Activated T-cell treated with anti-CD3 and anti-CD28 coated beads for 4 hours (primary cell): ENCODE measurements at places on chromosomes 7 and 10.
A peak's percentile ranks its signal among the peaks of the same experiment; 100 is the strongest.

DNA sequence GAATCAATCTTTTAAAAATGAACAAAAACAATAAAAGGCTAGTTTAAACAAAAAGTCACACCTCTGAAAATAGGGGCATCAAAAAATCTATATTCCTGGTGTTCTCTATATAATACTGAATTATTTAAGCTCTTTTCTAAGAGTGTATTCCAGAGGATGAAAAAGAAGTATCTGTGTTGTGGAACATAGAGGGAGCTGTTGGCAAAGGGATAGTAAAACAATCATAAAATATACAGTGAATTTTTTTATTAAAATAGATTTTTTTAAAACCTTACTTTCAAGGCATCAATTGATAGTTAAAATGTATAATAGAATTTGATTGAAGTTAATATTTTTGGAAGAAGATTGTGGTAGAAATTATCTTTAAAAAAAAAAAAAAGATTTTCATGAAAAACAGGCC lies 1409.1 kb upstream of the CELF2 start:
- DNase-seq, result no peak

GRCh38 chr10:128051548-128051947 lies 74.7 kb downstream of the MKI67 start:
- DNase-seq, result no peak

GRCh38 chr7:42736931-42737330 lies 174.9 kb downstream of the C7orf25 start:
- DNase-seq, result no peak

DNA sequence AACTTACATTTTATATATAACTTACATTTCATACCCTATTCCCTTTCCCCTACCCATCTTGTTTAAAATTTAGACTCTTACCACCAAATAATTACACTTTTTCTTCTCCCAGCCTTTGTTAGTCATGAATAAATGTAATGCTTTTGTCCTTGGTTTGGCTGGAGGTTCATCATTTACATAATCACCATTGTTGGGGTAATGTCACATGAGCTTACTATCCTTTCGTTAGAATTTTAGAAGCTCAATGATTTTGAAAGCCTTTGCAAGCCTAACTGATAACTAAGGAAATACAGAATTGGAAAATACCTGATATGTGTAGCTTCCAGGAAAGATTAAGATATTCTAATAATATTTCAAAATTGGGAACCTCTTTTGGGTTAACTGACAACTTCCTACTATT lies 171.7 kb downstream of the PLXDC2 start:
- DNase-seq, result no peak

GRCh38 chr7:99252166-99252895 lies 20.3 kb upstream of the MYH16 start:
- DNase-seq, result no peak

- DNase-seq, result no peak
Observed at GRCh38 chr10:68516766-68517165, 10.6 kb downstream of the SLC25A16 start.

GRCh38 chr10:123704812-123705211 lies 38.7 kb downstream of the GPR26 start:
- no peak for DNase-seq

GRCh38 chr7:78055001-78055573 lies 256.5 kb downstream of the PHTF2 start:
- DNase-seq, result no peak

- no peak for DNase-seq
Observed at GRCh38 chr10:124820121-124820520, 18.5 kb downstream of the ABRAXAS2 start.

DNA sequence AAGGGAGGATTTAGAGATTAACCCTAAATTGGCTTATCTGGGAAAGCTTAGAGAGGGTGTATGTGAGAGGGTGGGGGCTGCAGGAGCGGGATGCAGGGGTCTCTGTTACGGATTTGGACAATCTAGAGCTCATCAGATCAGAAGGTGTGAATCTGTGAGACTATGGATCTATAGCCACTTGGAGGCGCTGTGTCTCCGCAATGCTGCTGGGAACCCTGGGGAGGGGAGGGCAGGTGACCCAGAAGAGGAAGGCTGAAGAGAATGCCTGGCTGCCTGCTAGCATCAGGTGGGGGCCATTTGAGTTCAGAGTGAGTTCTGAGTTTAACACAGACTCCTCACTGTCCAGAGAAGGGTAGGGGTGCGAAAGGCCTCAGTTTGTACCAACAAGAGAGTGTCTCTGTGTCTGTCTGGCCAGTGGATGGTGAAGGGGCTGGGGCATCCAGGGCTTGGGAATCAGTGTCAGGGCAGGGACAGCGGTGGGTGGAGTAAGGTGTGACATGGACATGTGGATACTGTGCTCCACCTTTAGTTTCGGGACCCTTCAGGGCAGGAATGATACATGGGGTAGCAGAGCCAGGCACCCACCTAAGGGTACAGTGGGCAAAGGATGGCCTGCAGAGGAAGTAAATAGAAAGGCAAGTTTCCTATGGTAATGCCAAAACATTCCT lies 187.3 kb upstream of the PRSS58 start:
- peak; percentile 13 for DNase-seq

GRCh38 chr10:75286901-75287300 lies 51.1 kb upstream of the COMTD1 start:
- no peak for DNase-seq

DNA sequence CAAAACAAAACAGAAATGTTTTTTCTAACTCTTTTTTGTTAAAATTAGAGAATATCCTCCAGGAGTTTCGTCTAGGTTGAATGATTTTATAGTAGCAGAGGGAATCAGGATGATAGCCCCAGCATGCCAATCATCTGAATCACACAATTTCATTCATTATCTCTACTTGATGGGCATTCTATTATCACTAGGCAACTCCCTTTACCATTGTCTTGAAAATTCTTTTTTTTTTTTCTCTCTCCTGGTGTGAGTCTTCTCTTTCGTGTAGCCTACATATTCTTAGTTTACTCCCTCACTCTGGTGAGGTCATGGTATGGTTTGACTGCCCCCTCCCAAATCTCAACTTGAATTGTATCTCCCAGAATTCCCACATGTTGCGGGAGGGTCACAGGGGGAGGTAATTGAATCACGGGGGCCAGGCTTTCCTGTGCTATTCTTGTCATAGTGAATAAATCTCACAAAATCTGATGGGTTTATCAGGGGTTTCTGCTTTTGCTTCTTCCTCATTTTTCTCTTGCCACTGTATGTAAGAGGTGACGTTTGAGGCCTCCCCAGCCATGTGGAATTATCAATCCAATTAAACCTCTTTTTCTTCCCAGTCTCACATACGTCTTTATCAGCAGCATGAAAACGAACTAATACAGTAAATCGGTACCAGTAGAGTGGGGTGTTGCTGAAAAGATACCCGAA lies 105.0 kb downstream of the OTUD1 start:
- DNase-seq, result no peak

GRCh38 chr7:134028853-134029252 lies 98.3 kb upstream of the LRGUK start:
- DNase-seq, result no peak

DNA sequence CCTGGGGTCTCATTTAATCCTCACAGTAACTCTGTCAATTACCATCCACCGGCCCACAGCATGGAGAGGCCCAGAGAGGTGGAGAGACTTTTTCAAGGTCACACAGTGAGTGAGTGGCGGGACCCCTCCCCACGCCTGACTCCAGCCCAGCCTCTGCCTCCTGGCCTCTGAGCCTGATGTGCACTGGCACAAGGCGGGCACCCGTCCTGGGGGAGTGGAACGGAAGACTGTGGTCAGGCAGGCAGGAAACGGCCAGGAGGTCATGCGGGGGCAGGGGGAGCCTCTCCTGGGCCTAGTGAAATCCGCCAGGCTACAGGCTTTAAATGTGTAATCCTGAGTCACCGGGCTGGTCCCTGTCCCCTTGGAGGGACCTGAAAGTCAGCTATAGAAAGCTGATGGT lies 32.2 kb downstream of the ZCCHC24 start:
- no peak for DNase-seq

DNA sequence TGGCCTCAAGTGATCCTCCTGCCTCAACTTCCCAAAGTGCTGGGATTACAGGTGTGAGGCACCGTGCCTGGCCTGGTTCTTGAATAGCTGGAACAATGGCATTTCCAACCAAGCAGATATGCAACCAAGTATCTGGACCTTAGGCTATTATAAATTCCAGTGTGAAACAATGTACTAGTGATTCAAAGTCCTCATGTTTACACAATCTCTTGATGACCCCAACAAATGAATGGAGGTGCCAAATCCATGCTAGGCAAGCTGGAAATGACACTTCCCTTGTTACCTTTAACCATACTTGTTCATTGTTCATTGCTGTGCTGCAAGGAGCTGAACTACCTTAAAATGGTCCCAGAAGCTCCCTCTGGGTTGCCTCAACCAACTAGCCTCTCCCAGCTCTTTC lies 282.2 kb upstream of the KLF14 start:
- no peak for DNase-seq

DNA sequence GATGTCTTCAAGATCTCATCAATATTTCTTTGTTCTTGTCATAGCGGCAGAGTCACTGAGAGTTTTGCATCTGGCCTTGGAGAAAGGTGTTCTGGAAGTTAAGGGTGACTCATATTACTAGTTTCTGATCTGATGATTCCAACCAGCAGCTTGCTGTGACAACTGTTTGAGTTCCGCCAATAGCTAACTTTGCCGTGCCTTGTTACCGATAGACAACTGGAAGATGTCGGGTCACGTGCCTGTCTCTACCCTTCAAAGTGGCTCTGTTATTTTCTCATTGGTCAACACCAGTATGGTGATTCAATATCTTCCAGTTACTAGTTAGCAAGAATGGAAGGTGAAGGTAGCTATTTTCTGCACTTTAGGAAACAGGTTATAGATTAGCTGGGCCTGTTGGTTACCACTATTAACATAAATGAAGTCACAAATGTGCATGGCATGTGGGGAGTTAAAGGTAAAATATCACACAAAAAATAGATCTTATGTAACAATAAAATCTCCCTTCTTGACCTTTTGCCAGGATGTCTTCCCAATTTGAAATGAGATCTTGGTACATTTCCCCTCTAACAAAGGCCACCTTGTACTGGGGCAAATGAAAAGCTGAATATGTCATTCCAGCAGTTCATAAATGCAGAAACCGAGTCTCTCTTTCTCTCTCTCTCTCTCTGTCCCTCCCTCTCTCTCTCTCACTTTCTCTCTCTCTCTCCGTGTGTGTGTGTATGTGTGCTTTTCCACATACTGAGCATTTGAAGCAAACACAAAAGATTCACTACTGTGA lies 2.6 kb upstream of the MGAM2 start:
- no peak for DNase-seq

GRCh38 chr10:44258019-44258418 lies 126.9 kb downstream of the CXCL12 start:
- no peak for DNase-seq

DNA sequence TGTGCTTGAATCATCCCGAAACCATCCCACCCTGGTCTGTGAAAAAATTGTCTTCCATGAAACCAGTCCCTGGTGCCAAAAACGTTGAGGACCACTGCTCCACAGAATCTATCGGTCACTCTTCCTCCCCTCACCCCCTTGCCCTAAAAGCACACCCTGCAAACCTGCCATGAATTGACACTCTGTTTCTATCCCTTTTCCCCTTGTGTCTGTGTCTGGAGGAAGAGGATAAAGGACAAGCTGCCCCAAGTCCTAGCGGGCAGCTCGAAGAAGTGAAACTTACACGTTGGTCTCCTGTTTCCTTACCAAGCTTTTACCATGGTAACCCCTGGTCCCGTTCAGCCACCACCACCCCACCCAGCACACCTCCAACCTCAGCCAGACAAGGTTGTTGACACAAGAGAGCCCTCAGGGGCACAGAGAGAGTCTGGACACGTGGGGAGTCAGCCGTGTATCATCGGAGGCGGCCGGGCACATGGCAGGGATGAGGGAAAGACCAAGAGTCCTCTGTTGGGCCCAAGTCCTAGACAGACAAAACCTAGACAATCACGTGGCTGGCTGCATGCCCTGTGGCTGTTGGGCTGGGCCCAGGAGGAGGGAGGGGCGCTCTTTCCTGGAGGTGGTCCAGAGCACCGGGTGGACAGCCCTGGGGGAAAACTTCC lies 784 bp upstream of the SERPINE1 start:
- DNase-seq, result no peak

DNA sequence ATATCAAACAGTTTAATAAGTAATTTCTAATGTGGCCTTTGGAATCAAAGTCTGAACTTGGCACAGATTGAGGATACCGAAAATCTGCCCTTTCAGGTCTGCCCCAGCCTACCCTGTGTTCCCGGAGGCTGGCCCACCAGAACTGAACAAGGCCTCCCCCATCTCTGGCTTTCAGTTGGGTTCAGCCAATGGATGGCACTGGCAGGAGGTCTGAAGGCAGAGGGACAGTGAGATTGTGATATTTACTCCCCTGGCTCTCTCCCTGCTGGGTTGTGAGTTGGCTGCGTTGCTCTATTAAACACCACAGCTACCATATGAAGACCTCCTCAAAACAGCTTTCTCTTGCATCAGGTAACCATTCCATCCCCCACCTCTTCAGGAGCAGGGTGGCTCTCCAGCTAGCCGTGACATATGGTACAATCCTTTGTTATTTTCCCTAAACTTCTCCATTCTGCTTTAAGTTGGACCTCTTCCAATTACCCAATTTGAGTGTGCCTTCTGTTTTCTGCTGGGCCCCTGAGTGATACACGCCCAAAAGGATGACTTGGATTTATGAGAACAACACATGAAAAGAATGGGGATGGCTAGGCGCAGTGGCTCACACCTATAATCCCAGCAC lies 28.1 kb downstream of the DNMBP start:
- no peak for DNase-seq

- no peak for DNase-seq
Observed at GRCh38 chr10:69022611-69023010, 34.0 kb downstream of the KIFBP start.

DNA sequence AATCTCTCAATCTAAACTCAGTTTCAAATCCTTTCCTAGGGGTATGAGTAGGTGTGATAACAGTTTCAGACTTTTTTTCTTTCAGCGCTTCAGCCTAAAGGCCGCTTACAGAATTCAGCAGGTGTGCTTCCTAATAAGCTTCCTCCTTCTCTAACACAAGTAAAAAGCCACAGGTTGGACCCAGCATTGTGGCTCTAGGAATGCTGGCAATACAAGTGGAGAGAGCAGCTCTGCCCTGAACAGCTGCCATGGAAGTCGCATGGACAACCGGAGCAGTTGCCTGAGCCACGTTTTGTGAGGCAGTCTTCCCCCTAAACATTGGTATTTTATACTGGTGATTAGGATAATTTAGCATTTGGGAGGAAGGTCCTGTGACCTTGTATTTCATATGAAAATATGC lies 83.5 kb downstream of the ST7 start:
- DNase-seq, result no peak

DNA sequence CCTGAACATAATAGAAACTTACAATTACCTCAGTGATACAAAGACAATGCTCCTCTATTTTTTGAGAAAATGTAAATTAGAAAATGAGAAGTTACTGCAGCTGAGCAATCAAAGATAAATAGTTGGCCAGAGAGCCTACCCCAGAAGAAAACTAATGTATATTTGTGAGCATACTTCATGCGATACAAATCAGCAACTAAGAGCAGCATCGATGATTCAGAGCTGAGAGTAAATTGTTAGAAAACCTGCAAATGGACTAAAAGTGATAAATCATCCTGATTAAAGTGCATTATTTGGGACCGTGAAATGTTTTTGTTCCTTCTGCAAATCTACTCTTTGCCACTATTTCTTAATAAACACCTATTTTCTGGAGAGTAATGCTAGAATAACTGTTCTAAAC lies 285.7 kb downstream of the PPP1R3A start:
- no peak for DNase-seq
